ENCODE measurements at places on chromosomes 12 and 14. TPM values are rescaled to one million over a fixed set of nuclear protein-coding genes. Genes with fewer than 3 reads are reported as not detected.

Gene SOAT2
- total RNA-seq, result not detected

Gene SLC4A8
- total RNA-seq, result 9.7 TPM

Gene SERPINA9
- not detected for total RNA-seq

Gene SDS
- total RNA-seq, result not detected

Gene MORN3
- total RNA-seq, result 0.73 TPM

Gene NEMP1
- 27.7 TPM for total RNA-seq

Gene NOS1
- total RNA-seq, result not detected

Gene CATSPERB
- not detected for total RNA-seq

Gene SYNDIG1L
- total RNA-seq, result not detected

Gene RPGRIP1
- not detected for total RNA-seq

Gene CAPS2
- 2.9 TPM for total RNA-seq

Gene SPPL3
- 53.0 TPM for total RNA-seq

Gene YBX3
- total RNA-seq, result 411 TPM

Gene RPS6KA5
- total RNA-seq, result 8.8 TPM

Gene MYH6
- not detected for total RNA-seq

Gene DIO3
- not detected for total RNA-seq

Gene NANOG
- not detected for total RNA-seq

Gene KRT2
- not detected for total RNA-seq

Gene RFX4
- not detected for total RNA-seq

Gene PMEL
- 0.42 TPM for total RNA-seq

Gene IL22
- not detected for total RNA-seq

Gene TEX52
- not detected for total RNA-seq

Gene TMPRSS12
- not detected for total RNA-seq

Gene GPRC5A
- total RNA-seq, result 17.6 TPM

Gene ADCY4
- total RNA-seq, result 87.0 TPM

Gene CFAP54
- total RNA-seq, result 21.5 TPM

Gene OAS2
- total RNA-seq, result 3.1 TPM

Gene PTGER2
- not detected for total RNA-seq

Gene OTOGL
- total RNA-seq, result 2.0 TPM

Gene OTX2
- total RNA-seq, result not detected

Gene JAG2
- total RNA-seq, result 139 TPM

Gene ARHGEF25
- 7.4 TPM for total RNA-seq

Gene SPX
- not detected for total RNA-seq

Gene TTC6
- total RNA-seq, result not detected

Gene SERPINA3
- not detected for total RNA-seq

Gene FOXG1
- total RNA-seq, result not detected

Gene PELI2
- total RNA-seq, result 13.0 TPM

Gene CHD8
- total RNA-seq, result 94.3 TPM

Gene NKX2-8
- not detected for total RNA-seq

Gene PNMA1
- total RNA-seq, result 82.6 TPM

Gene E2F7
- total RNA-seq, result 19.8 TPM

Gene IL23A
- not detected for total RNA-seq

Gene CHGA
- not detected for total RNA-seq

Gene ASIC1
- 0.55 TPM for total RNA-seq

Gene GRIP1
- total RNA-seq, result 1.2 TPM

Gene CCDC196
- not detected for total RNA-seq

Gene CABP1
- total RNA-seq, result 0.32 TPM

Gene GARIN6
- not detected for total RNA-seq

Gene ERBB3
- total RNA-seq, result not detected

Gene CBX5
- total RNA-seq, result 111 TPM
